ENCODE measurements at places on chromosomes 3 and 15.

GRCh38 chr3:177284383-177284881 is 87.2 kb upstream of the TBL1XR1 start:
- peak; percentile 83 for DNase-seq

DNA sequence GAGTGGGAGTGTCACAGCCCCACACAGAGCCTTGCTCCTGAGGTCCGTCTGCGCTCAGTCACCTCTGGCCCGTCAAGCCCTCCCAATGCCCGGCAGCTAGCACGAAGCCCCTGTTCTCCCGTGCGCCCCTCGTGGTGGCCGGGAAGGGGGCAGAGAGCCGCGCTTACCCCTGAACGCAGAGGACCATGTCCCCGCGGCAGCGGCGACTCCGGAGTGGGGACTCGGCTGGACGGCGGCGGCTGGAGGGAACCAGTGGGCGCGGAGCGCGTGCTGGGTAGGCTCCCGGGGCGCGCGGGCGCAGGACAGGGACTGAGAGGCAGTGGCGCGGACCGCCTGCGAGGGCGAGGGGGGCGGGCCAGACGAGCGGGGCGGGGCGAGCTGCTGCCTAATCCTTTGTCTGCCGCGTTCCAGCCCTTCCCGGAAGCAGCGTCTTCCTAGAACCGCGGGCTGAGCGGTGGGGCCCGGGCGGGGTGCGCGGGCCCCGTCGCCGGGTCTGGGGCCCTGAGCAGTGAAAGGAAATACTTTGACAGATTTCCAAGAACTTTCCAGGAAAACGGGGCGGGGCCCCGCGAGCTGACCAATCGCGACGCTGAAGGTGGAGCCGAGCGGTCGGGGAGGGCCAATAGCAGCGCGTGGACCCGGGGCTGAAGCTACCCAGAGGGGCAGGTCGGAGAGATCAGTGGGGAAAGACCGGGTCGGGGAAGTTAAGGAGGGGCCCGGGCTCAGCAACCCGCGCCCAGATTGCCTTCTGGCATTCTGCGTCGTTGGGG is at the start of gene CISH:
TSS of gene CISH (minus strand) at position 311 of the 770 bp plus-strand sequence. CDS start at position 187, 124 bp downstream.
- DNase-seq, result peak; percentile 100

DNA sequence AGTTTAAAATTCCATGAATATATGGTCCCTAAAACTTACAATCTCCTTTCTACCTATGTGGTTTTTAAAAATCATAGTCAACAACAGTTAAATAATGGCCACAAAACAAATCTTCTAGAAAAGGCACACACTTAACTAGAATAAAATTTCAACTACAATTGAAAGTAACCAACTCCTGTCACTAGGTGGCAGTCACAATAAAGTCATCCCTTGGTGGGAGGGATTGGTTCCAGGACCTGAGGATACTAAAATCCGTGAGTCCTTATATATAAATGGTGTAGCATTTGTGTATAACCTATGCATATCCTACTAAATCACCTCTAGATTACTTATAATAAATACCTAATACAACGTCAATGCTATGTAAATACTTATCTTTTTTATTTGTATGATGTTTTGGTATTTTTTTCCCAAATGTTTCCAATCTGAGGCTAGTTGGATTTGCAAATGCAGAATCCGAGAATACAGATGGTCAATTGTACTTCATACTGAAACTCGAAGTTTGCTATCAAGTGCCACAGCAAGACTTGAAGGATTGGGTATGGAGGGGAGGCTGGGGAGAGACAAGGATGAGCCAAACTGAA is 172.6 kb downstream of the FMN1 start:
- peak; percentile 56 for DNase-seq

GRCh38 chr15:100092034-100092433 is 249.7 kb downstream of the ADAMTS17 start:
- no peak for DNase-seq

- no peak for DNase-seq
Measured at GRCh38 chr15:27683121-27683520, 416.0 kb downstream of the OCA2 start.

DNA sequence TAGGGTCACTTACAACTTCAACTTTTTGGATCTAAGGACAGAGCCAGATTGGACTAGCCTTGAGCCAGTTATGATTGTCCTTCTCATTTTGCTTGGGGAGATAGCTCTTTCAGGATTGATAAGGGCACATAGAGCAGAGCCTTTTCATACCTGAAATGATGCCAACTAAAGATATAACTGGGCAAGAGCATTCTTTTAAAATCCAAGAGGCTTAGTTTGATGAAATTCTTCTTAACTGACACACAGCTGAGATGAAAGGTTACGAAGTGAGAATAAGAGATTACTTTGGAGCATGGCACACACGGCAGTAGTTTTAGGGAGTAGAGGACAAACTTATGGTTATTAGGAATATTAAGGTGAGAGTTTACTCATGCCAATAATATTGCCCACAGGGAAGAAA is 12.7 kb downstream of the CD200 start:
- DNase-seq, result no peak

DNA sequence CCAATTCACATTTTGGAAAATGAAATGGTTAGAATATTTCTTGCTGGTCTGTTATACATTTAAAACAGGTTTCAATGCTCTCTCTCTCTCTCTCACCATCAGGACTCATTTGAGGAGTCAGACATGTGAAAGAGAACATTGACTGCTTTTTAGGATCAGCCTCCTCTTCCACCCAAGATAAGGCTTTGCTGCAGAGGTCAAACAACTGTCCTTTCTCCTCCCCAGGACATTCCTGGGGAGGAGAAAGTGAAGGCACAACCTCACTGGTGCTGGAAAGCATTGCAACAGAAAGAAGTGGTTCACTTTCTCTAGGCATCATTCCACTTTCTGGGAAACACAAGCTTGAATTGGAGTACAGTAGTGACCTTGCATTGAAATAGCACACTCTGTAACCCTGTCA is 409.1 kb upstream of the NR2F2 start:
- no peak for DNase-seq

DNA sequence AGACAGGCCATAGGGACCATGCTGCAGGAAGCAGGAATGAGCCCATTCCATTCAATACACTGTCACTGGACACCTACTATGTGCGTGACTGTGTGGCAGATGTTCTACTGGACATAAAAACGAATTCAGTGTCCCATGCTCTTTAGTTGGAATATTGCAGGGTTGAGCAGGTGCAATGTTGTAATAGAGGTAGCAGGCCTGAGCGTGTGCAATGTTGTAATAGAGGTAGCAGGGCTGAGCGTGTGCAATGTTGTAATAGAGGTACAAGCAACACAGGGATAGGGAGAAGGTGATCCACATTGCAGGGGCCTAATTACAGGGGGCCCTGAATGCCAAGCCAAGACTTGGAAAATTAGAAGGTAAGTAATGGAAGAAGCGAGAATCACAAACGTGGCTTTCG is 261.4 kb upstream of the HES1 start:
- no peak for DNase-seq

GRCh38 chr3:188296761-188297612 is 143.0 kb downstream of the LPP start:
- DNase-seq, result no peak

GRCh38 chr3:104816716-104817115 is 550.0 kb upstream of the ALCAM start:
- DNase-seq, result peak; percentile 24

Data from umbilical cord (tissue), 2 donors.